ENCODE measurements at places on chromosomes 5 and 9.

- DNase-seq = no peak
Observed at GRCh38 chr5:948472-949274, 56.0 kb downstream of the TRIP13 start.

DNA sequence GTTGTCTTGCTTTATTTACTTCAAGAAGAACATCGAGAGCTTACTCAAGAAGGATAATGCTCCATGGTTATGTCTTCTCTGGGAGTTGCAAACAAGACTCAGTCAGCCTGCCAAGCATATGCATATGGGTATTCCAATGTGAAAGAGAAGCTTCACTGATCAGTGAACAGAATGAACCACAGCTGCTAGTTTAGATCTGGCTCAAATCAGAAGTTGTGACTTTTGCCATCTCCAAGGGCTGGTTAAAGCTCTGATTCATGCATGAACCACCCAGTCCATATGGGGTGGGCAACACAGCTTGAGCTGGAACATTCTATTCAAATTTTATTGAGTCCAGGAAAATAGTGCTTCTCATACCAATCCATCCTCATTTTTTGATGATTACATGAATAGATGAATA, 50.0 kb downstream of the ATPSCKMT start:
- DNase-seq = no peak

DNA sequence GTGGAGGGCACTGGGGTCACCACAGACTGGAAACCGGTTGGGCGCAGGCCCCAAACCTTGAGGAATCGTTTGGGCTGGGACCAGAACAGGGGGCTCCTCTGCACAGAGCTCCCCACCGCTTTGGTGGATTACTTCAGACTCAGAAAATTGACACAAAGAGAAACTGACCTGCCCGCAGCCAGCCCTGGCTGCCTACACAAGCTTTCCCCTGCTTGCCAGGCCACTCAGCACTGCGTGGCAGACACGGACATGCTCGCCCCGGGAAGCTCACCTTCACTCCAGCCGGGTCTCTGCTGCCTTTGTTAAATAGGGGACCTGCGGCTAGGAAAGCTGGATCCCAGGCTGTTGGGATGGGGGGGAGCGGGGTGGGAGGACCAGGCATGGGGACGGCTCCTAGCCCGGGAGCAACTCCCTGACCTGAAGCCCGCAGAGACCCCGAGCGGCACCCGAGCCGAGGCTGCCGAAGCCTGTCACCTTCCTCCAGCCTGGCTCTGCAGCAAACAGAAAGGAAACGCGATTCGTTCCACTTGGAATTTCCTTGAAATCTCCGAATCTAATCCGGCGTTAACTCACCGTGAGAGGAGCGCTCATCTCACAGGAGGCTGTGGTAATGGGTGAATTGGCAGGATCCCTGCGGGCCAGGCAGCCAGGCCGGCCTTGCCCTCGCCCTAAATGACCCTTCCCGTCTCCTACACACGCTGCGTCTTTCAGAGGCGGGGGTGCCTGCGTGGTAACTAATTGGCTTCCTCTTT, 8.8 kb downstream of the PAX5 start:
- DNase-seq = no peak

DNA sequence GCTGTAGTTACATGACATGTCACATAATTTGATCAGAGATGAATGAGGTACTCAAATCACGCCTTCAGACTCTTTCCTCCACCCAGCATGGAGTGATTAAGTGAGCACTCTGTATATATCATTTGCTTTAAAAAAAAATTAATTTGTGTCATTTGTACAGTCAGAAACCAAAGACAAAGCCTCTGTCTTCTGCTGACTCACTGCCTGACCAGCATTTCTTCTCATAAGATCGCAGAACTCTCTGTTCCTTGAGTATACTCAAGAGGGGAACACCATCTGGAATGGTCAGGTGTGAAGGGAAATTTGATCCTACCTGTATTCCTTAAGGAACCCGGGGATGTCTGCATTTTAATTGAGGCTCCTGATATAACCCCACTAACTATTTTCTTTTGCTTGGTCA, 254.4 kb downstream of the FAM114A2 start:
- DNase-seq = no peak

GRCh38 chr9:1028501-1029190, 21.5 kb upstream of the DMRT2 start:
- no peak for DNase-seq

- no peak for DNase-seq
Observed at GRCh38 chr5:152900332-152900731, 495.3 kb upstream of the NMUR2 start.

DNA sequence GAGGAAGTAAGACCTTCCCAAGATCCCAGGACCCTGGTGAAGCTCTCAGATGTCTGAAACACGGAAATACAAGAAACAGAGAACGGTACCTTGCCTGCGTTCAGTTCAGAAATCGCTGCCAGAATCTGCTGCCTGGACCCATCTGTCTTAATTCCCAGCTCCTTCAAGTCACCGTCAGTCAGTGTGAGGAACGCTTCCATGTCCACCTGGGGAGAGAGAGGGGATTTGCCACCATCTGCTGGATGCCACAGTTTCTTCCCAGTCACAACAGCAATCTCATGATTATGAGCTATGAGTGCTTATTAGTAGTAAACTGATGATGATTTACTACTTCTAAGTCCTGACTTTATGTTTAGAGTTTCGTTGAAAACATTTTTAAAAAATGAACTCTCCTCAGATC, 36.7 kb upstream of the GABBR2 start:
- DNase-seq = no peak

DNA sequence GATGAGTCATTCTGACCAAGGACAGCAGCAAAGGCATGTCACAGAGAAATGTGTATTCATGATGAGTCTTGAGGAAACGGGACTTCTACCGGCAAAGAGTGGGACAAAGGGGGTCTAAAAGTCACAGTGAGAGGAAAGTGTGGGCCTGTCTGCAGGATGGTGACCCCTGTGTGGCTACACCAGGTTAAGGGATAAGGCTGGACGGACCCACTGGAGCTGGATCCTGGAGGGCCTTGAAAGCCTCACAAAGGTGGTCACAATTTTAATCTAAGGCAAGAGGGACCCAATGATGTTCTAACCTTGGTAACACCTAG, 176.5 kb downstream of the CDK5RAP2 start:
- no peak for DNase-seq

- DNase-seq = no peak
Observed at GRCh38 chr9:114701988-114702387, 20.0 kb upstream of the TEX48 start.

DNA sequence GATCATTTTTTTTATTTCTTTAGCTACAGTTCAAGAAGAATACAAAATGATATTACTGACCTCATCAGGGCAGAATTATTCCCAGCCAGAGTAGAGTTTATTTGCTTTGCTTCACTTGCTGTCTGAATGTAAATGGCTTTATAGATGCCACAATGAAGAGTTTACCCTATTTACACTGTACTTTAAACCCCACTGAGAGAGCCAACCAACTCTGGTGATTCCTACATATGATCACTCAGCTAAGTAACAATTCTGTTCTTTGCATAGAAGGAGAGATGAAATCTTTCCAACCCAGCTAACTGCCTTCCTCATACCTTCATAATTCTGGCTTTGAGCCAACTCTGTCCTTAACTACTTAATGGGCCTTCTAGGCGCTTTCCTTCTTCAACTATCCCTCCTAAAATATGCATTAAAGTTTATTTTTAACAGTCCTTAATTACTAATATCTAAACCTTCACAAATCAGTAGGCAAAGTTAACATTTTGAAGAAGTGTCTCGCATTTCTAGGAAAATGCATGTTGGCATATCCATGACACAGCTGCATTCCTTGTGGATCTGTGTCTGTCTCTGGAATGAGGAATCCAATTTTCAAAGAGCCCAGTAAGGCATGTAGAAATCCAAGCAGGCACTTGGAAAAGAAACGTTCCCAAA, 284.8 kb upstream of the GRAMD2B start:
- peak; percentile 34 for DNase-seq

DNA sequence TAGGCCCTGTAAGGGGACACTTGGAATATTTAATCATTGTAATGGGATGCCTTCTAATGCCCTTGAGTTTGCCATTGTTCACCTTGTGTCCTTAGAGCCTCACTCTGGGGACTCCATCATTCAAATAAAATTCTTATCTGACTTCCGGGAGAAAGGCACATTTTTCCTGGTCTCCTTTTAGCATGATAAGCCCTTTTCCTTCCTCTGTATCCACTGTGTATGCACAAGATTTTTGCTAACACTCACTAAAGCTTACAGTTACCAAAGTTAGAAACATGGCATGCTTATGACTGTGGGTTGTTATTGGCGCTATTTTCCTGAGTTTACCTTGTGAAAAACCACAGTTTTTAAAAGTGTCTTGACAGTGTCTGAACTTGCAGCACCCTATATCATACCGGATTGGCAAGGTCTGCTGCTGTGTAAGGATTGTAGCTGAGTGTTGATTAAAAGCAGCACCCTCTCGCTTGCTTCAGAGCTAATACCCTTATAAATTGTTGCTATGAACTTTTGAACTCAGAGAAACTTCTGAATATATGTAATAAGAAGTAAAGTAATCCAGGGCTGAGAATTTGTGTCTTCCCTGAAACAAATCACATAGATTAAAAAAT, 46.4 kb downstream of the SNCAIP start:
- DNase-seq = no peak

- DNase-seq = no peak
Observed at GRCh38 chr9:105103776-105104175, 140.7 kb upstream of the SLC44A1 start.

DNA sequence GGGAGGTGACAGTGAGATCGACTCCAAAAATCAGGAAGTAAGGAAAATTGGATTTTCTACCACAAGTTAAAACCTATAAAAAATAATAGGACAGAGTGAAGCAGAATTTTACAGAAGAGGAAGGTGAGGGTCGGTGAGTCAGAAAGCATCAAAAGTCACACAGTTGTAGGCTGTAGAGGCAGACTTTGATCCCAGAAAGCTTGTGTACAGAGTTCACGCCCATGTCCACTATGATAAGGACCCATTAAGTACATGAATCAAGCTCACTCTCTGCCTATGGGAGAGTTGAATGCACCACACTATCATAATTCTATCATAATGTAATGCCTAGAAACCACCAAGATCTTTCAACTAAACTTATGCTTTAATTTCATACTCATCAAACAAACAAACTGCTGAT, 291.2 kb downstream of the PRELID2 start:
- no peak for DNase-seq

- DNase-seq = no peak
Observed at GRCh38 chr9:70610287-70610644, 195.8 kb upstream of the KLF9 start.

DNA sequence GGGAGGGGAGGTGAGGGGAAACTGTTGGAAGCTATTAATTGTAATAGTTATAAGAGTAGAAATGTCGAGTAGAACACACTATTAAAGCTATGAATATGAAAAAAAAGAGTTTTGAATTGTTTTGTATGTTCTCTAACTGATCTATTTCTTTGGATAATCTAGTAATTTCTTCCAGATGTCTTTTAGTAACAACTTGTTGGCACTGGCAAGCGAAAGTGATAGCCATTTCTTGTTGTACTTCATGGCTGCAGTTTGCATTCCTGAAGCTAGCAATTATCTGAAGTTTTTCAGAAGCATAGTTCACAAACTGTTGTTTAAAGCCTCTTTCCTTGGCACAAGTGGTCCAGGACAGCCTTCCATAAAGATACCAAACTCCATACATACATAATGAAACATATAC, 49.4 kb upstream of the SPATA31C2 start:
- DNase-seq = peak; percentile 55

GRCh38 chr5:132115375-132115774, 41.8 kb downstream of the CSF2 start:
- DNase-seq = no peak

GRCh38 chr5:172740428-172741205, 30.4 kb downstream of the DUSP1 start:
- DNase-seq = peak; percentile 87

GRCh38 chr5:131749723-131750470, 46.9 kb downstream of the FNIP1 start:
- no peak for DNase-seq

DNA sequence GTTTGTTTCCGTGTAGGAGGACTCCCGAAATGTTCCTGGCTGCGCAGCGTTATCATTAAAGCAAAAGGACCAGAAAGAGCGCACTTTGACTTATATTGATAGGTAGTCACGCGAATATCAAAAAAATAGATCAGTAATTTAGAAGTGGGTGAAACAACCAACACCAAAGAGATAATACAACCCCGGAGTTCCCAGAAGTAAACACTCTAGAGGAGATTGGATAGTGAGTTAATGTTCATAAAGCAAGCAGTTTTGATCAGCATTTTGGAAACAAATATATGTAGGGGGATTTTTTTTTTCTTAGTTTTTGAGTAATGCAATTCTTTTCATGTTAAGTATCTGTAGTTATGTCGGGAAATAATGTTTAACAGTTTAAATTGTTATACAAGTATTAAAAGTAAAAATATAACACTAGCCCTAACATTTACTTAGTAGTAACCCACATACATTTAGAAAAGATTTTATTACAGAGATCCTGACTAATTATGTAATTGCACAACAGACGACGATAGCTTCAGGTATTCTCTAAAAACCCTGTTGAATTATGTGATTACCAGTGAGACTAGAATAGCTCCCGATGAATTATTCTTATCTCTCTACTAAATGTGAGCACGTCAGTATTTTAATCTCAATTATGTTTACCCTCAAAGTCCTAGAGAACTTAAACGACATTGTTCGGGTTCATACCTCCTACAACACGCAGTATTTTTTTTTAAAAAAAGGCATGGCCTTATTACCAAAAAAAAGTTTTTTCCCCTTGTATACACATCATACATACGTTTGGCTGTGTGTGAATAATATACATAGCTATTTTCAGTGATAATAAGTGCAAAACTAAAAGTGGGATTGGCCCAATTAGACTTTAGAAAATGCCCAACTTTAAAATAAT, 9.4 kb upstream of the NFIB start:
- DNase-seq = peak; percentile 28

DNA sequence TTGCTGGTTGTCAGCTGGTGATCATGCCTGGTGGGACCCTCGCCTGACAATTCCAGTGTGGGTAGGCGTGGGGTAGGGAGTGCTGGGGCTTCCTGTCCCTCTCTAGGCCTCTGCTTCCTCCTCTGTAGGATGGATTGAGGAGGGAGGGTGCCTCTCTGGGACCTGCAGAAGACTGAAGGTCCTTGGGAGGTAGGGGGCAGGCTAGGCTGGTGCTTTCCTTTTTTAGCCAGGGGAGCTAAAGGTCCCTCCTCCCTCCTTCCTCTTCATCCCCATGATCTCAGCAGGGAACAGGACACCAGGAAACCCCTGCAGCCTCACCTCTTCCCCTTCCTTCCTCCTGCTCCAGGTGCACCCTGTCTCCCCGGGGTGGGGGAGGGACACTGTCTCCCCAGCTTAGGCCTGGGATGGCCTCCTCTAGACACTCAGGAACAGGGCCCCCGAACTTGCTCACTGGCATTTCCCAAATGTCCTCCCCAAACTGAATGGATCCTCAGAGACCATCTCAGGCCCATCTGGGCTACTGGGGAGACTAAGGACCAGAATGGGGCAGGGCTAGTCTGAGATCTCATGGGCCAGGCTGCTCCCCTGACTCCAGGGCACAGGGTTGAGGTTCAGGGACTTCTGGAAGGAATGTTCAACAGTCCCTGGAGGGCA, 8.4 kb downstream of the SH2D3C start:
- DNase-seq = no peak

DNA sequence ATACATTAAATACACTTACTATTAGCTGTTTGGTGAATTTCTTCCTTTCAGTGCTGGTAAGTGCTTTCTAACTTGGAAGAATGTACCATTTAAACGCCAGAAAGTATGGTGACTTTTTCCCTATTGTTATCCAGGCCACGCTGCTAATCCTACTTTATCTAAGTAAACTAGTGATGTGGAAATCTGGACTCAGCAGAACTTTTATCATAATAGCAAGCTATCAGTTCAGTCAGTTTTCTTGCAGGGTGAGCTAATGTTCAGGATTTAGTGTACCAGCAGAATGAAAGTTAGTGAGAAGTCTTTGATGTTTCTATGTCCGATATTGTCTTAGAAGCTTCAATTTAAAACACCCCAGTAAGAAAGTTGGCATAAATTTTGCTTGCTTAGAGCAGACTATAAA, 72.2 kb downstream of the HSD17B4 start:
- peak; percentile 28 for DNase-seq
